ENCODE measurements at places on chromosomes 5 and 9.

GRCh38 chr5:95223566-95224258 lies 61.2 kb downstream of the MCTP1 start:
- DNase-seq = no peak

- DNase-seq = no peak
Measured at GRCh38 chr5:115429345-115429940, 115.1 kb downstream of the FEM1C start.

- no peak for DNase-seq
Measured at GRCh38 chr5:32165597-32165996, 8.5 kb downstream of the GOLPH3 start.

GRCh38 chr9:109969573-109970237 lies 189.7 kb downstream of the PALM2AKAP2 start:
- DNase-seq = no peak

GRCh38 chr5:142170254-142170953 lies 61.8 kb downstream of the NDFIP1 start:
- no peak for DNase-seq

DNA sequence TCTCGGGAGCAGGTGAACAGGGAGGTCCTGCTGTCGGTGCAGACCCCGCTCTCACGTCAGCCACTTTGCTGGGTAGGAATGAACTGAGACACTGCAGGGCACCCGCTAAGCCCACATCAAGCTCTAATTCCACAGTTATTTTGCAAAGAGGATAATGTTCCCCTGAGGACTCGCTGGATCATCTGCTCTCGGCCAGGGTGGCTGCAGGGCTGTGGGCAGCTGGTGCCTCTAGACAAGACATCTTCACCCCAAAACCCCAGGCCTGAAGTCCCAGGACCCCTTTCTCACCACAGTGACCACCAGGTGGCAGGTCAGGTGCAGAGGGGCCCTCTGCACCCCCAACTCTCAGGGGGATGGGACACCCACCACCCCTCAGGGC lies 135.1 kb upstream of the PPP1R26 start:
- no peak for DNase-seq

DNA sequence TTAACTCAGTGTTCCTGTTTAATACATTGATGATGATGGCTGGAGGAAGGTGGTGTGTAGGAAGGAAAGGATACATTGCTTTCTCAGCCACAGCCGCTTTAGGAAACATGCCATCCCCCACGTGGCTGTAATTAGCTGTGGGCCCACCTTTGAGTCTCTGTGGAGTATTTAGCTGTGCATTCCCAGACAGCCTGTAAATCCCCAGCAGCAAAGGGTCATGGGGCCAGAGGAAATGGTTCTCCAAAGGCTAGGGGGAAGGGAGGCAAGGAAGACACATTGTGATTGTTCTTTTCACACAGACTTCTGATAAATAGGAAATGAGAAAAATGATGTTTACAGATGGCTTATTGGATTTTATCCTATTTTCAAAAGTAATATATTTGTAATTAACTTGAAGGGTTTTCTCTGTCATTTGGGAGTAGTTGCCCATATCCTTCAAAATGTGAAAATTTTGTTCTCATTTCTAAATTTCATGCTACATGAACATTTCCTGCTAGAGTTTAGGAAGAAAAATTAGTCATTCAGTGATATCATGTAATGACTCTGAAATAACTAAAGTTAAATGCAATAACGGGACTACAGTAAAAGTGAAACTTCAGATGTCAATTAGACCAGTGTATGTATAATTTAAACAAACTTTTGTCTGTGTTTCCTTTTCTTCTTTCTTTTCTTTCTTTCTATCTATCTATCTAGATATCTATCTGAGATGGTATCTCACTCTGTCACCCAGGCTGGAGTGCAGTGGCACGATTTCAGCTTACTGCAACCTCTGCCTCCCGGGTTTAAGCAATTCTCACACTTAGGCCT lies 24.3 kb upstream of the F2R start:
- no peak for DNase-seq

GRCh38 chr5:163867324-163867723 lies 361.9 kb downstream of the MAT2B start:
- no peak for DNase-seq

- DNase-seq = no peak
Measured at GRCh38 chr9:135647884-135648283, 8.5 kb upstream of the GLT6D1 start.

All from activated gamma-delta T cell treated with anti-CD3 and anti-CD28 coated beads, Interleukin-2, amount 50 U/mL, for 16 hours (primary cell).